SJCRH30 (cell line): ENCODE measurements at places on chromosomes 1 and 21.

DNA sequence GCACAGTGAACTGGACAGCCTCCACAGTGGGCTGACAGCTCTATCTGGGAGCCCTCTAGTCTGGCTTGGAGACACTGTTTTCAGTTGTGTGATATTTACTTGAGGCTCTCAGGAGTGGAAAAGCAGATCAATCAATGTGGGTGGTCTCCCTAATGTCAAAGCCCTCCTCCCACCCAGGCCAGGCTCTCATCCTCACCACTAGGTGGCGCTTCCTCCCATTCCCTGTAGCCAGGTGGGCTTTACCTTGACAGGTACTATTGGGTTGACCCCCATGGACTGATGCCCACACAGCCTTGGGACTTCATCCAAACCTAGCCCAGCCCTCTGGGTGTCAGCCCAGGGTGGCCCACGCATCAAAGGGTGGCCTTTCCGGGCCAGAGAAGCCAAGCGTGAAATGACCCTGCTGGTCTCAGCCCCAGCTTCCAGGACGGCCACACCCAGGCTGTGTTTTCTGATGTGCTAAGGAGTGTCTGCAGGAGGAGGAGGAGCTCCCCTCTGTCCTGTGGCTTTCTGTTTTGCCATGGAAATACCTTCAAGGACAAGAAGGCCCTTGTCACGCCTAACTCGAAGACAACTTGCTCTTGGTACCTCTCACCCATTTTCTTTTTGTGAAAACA is 54.0 kb downstream of the CLIC6 start:
- DNase-seq, result no peak

DNA sequence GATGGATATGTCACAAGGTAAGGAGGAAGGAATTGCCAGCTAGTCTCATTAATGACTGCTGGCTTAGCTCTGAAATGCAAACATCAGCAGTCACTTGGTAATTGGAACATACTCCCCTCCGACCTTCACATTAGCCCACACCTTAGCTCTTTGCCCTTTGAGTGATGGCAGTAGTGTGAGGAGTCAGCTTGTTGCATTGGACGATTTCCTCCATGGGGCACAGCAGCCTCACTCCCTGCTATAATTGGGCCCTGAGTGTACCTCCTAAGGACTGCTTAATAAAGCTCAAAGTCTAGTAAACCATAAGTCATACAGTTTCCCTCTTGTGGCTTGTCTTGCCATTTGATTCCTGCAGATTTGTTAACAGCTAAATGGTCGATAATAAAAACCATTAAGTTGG is 19.4 kb downstream of the METTL13 start:
- no peak for DNase-seq

GRCh38 chr1:37867784-37868183 is 8.4 kb upstream of the MTF1 start:
- DNase-seq, result no peak

GRCh38 chr1:225710804-225711203 is 57.9 kb upstream of the ENAH start:
- no peak for DNase-seq

- DNase-seq, result no peak
Observed at GRCh38 chr1:109750241-109750882, 9.5 kb upstream of the GSTM3 start.

- DNase-seq, result no peak
Observed at GRCh38 chr1:209207126-209207700, 376.3 kb upstream of the CAMK1G start.

DNA sequence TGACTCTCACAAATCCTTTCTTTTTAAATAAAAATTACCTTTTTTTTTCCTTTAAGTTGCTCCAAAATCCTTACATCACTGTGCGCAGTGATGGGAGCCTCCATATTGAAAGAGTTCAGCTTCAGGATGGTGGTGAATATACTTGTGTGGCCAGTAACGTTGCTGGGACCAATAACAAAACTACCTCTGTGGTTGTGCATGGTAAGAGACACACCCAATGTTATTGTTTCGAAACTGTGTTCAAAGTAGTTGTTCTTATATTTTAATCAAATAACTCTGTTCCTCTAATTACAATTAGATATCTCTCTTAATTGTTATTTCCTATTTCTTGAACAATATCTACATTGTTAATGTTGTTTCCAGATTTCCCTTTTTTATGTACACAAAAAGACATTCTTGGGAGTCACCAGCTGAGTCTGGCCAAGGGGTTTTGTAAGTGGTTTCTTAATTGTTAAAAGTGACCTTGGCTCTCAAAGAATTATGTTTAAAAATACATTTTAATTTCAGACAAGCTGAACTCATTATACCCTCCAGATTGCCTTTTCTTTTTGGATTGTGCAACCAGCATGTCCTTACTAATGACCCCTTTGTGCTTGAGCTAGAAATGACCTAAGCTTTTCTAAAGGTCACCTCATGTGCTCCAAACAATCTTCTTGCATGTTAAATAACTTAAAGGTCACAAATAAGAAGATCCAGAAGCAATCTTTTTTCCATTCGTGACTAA is 250.1 kb downstream of the HMCN1 start:
- no peak for DNase-seq

- peak; percentile 98 for DNase-seq
Observed at GRCh38 chr21:35051287-35051818, 2.3 kb upstream of the RUNX1 start.

GRCh38 chr1:25922056-25922970 is 16.1 kb upstream of the STMN1 start:
- no peak for DNase-seq

DNA sequence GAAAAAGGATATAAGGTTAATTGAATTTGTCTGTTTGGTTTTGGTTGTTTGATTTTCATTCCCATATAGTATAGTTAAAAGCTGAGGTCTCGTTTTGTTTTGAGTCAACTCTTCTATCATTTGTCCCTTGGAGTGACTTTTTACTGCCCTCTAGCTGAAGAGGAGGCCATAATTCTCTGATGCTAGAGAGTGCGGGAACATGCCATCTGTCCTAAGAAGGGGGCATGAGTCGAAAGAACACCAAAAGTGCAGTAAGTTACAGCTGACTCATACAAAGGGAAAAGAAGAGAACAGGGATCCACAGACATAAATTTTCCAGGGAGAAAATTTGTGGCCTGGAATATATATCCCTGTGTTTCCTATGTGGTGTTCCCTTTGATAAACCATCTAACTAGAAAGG is 4.1 kb downstream of the KRTAP21-3 start:
- DNase-seq, result peak; percentile 32

- no peak for DNase-seq
Observed at GRCh38 chr1:153956997-153957715, 1.3 kb downstream of the CRTC2 start.

GRCh38 chr1:55702064-55702463 is 486.9 kb upstream of the USP24 start:
- DNase-seq, result no peak

GRCh38 chr1:201666102-201666501 is 127.2 kb downstream of the NAV1 start:
- no peak for DNase-seq

DNA sequence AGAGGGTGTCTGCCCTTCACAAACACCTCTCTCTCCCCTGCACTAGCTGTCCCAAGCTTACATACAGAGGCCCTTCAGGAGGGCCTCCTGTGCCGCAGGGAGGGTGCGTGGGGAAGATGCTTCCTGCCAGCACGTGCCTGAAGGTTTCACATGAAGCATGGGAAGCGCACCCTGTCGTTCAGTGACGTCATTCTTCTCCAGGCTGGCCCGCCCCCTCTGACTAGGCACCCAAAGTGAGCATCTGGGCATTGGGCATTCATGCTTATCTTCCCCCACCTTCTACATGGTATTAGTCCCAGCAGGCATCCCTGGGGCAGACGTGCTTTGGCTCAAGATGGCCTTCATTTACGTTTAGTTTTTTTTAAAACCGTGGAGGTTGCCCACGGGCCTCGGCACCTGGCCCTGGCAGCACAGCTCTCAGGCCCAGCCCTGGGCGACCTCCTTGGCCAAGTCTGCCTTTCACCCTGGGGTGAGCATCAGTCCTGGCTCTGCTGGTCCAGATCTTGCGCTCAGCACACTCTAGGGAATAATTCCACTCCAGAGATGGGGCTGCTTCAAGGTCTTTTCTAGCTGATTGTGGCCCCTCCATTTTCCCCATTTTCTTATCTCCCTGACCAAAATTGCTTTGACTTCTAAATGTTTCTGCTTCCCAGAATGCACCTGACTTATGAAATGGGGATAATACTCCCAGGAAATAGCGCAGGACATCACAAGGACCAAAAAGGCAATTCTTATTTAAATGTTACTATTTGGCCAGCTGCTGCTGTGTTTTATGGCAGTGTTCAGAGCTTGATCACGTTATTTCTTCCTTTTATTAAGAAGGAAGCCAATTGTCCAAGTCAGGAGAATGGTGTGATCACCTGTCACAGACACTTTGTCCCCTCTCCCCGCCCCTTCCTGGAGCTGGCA is 6.1 kb downstream of the NPPA start:
- no peak for DNase-seq

DNA sequence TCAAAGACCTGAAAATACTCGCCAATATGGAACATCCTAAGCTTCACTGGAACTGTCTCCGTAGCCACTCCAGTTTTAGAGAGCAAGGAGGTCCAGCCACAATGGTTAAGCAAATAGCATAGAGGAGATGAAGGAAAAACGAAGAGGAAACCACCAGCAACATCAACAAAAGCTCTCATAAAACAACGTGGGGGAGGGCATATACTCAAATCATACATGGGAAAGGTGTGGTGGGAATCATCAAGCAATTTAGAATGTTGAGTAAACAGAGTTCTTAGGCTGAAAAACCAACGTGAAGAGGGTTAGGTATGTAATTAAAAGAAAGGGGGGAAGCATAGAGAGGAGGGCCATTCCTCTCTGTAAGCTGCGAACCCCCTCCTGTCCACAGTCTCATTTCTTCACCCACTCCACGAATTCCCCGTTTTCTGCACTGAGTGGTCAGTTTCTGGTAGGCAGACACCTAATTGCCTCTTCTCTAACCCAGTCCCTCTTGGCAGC is 1.0 kb downstream of the TMEM59 start:
- DNase-seq, result no peak

- no peak for DNase-seq
Observed at GRCh38 chr1:192159781-192160180, 1.5 kb downstream of the RGS18 start.

DNA sequence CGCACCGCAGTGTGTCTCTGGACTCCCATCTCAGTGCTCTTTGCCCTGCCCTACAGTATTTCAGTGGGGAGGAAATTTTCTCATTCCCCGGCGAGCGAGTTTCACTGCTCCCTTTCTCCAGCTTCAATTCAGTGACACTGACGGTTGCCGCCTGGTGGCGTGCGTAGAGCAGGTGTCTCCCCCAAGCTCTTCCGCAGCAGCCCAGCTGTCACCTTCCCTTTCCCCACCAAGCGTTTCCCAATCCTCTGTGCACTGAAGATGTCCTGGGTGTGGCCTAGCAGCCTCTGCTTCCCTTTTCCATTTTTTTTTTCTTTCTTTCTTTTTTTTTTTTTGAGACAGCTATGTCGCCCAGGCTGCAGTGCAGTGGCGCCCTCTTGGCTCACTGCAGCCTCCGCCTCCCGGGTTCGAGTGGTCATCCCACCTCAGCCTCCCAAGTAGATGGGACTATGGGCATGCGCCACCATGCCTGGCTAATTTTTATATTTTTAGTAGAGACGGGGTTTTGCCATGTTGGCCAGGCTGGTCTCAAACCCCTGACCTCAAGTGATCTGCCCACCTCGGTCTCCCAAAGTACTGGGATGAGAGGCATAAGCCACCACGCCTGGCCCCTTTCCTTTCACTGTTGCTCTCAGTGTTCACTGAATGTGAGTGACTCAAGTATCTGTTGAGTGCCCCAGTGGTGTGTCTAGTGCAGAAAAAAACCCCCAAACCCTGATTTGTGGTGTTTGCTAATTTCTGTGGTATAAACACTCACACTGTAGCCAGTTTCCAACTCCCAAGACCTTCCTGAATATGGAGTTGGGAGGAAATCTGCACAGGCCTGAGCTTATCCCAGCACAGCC is 30.1 kb downstream of the TNFRSF1B start:
- peak; percentile 68 for DNase-seq

GRCh38 chr1:55640708-55641473 is 425.7 kb upstream of the USP24 start:
- no peak for DNase-seq

- peak; percentile 98 for DNase-seq
Observed at GRCh38 chr1:43836267-43836951, 97.2 kb upstream of the ARTN start.

DNA sequence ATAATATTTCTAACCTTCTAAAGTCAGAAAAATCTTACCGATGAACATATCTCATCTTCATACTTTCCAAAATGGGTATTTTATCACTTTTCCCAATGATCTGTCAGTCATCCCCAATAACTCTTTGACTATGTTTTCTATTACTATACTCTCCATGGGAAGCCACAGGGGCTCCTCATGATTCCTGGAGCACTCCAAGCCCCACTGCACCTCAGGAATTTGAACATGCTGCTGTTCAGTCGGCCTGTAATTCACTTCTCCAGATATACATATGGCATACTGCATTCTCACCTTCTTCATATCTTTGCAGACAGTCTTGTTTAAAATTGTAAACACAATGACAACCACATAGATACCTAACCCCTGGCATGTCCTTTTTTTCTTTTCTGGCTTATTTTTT is 333.0 kb downstream of the BRINP3 start:
- DNase-seq, result no peak

DNA sequence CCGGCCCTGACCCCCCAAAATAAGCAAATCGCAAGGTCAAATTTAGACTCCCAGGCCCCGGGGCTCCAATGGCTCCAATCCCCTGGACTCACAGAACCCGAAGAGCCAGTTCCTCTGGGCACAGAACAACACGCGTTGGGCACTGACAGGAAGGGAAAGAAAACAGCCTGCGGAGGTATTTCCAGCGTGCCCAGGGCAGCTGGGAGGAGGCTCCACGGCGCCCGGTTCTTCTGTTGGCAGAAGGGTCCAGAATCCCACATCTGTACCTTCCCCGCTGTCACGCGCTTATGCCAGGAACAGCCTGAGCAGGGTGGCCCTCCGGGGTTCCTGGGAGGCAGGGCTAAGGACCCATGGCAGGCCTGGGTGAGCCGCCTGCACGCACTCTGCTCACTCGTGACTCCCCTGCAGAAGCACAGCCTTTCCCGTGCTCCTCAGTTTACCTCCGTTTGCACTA is 85.5 kb downstream of the RIPK4 start:
- no peak for DNase-seq

DNA sequence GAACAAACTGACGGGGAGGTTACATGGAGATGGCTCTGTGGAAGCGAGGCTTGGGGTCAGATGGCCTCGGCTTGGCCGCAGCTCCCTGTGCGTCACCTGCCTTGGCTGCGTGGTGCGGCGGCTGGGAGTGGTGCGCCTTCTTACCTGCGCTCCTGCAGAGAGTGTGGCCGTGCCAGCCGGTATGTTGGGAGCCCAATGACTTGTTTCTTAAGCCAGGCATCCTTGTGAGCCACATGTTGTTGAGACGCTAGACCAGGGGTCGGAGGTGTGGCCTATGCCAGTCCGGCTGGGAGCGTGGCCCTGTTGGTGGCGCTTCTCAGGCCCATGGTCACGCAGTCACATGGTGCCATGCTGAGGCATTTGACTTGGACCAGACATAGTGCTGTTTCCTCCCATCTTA is 10.5 kb downstream of the SLX9 start:
- no peak for DNase-seq

DNA sequence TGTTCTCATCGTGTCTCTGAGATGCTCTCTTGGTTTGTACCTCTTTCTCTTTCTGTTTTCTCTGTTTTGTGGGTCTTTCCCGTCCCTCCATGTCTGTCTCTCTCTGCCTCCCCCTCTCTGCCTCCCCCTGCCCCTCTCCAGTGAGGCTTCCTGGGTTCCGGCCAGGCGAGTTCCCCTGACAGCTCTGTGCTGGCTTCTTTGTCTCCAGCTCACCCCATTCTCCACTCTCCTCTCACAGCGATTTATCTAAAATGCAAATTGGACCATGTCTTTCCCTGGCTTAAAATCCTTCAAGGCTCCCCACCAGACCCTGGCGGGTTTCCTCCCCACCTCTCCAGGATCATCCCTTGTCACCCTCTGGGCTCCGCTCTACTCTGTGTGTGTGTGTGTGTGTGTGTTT is 202.4 kb upstream of the POU3F1 start:
- no peak for DNase-seq
